ENCODE measurements at places on chromosomes 3 and 15.

DNA sequence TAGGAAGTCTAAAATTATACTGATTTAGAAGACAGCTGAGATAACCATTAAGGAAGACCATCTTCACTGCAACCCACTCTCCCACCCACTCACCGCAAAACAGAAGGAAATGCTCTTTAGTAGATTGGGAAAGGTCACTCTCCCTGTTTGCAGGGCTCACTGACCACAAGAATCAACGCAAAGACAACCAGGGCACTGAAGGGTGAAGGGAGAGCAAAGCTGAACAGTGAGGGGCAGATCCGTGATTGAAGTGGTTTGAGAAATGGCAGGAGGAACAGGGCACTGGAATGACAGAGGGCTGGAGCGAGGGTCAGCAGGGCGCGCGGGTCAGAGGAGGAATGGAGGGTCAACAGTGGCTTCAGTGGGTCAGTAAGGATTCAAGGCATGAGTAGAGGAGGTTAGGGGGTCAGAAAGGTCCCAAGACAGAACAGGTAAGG lies 520 bp downstream of the MESD start:
- no peak for DNase-seq

GRCh38 chr3:10757821-10758130 lies 58.3 kb upstream of the SLC6A11 start:
- DNase-seq, result no peak

GRCh38 chr15:38758043-38758442 lies 193.4 kb upstream of the RASGRP1 start:
- no peak for DNase-seq

- no peak for DNase-seq
These were observed 6.8 kb downstream of the ALDH1A2 start for GRCh38 chr15:58058729-58059128.

- DNase-seq, result no peak
These were observed 455.9 kb downstream of the PDCD6IP start for GRCh38 chr3:34254285-34254684.

DNA sequence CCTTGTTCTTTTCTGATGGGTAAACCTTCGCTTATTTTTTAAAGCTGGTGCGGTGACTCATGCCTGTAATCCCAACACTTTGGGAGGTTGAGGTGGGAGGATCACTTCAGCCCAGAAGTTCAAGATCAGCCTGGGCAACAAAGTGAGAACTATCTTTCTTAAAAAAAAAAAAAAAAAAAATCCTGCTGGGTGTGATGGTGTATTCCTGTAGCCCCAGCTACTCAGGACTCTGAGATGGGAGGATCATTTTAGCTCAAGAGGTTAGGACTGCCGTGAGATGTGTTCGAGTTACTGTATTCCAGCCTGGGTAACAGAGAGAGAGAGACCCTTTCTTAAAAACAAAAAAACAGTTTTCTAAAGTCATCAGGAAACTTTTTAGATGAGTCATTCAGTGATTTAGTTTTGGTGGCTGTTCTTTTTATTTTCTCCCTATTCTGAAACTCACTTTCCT lies 37.7 kb downstream of the SLMAP start:
- no peak for DNase-seq
